ENCODE measurements at places on chromosomes 7 and 10.

- DNase-seq = no peak
Observed at GRCh38 chr7:33732462-33732861, 172.9 kb upstream of the BMPER start.

- DNase-seq = no peak
Observed at GRCh38 chr7:38903057-38903456, 5.9 kb downstream of the VPS41 start.

DNA sequence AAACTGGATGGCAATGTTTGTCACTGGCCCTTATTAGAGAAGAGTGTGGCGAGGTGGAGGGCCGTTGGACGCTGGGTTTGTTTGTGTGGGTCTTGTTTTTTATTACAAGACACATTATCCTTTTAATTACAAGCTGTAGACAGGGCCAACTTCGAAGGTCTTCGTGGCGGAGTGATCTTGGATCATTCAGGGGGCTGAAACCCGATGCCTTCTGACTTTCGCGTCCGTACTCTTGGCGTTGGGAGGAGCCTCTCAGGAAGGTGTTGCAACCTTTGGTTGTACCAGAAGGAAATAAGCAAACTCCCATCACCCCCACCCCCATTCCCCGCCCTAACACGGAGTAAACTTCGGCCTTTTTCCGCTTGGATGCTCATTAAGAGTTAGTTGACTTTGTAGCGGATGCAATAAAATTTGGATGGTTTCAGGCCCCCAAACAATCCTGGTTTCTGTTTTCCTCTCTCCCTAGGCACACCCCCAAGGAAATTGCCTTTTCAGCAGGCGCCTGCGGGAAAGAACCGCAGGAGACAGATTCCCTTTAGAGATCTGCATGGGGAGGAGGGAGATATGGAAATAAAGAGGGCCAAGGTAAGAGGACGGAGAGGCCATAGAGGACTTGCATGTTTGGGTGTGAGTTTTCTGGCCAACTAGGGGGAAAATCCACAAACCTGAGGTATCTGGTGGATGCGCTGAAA lies 294.5 kb upstream of the NFE2L3 start:
- no peak for DNase-seq

DNA sequence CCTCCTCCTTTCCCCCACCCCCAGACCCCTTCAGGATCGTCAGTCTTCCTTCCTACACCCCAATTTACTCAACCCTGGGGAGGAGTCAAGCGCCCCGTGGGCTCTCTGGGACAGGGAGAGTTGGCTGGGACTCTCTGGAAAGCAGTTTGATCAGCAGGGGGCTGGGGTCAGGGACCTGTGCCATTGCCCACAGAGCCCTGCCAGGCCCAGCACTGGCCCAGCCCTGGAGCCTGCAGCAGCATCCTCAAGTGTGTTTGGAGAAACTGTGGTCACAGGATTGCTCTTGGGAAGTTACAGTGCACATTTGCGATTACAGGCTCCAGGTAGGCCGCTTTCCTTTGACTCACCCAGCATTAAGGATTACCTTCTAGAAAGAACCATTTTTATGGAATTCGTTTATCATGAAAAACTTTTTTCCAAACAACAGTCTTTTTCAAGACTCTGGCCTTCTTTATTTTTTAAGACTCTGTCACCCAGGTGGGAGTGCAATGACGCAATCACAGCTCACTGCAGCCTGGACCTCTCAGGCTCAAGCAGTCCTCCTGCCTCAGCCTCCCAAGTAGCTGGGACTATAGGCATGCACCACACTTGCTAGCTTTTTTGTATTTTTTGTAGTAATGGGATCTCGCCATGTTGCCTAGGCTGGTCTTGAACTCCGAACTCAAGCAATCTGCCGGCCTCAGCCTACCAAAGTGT lies 50.7 kb downstream of the CHST3 start:
- DNase-seq = no peak

GRCh38 chr7:129989466-129989865 lies 36.7 kb upstream of the UBE2H start:
- DNase-seq = no peak

DNA sequence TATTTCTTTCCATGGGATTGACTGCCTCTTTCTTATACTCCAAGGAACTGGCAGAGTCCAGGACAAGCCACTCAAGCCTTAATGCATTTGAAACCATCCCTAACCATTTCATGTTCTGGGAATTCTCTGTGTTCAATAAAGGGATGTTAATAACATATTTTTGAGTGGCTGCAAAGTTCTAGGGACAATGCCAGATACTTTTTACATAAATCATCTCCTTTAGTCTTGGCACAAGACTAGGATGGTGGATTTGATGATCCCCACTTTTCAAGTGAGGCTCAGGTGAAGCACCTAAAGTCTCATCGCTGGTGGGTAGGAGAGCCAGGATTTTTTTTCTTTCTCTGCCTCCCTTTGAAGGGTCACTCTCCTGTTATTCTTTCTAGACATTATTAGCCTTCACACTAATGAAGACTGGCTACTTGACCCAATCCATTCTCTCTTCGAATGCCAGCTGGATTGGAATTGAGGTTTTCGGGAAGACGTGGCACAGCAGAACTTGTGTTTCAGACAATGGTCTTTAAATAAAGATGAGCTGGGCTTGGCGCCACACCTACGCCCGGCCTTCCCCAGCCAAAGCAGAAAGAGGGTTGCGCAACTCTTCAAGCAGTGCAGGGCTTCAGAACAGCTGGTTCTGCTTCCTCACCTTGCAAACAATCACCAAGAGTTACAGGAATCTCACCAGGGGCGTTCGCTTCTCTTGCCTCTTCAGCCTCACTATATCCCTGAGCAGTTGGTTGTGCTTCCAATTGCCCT lies 73.8 kb upstream of the BMPER start:
- DNase-seq = no peak

DNA sequence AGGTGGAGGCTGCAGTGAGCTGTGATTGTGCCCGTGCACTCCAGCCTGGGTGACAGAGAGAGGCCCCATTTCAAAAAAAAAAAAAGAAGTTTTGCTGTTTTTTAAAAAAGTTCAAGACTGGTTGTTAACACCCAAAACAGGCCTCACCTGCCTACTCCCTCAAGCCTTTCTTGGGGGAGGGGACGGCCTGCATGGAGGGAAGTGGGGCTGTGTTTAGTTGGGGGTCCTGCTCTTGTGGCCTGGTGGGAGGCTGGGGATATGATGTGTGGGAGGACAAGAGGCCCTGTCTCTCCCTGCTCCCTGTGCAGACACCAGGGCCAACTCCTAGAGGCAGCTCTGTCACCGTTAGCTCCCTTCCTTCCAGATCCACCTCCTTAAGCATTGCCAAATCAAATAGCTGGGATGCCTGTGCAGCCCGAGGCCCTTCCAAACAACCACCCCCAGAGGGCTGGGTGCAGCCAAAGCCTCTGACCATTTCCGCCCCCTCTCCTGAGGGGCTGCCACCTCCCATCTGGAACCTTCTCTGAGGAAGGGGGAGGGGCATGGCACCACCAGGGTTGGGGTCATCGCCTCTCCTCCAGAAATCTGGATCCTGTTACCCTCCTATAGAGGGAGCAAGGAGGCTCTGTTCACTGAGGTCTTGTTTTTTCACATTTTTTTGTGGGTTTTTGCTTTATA lies 32.9 kb upstream of the ANKRD2 start:
- DNase-seq = no peak

DNA sequence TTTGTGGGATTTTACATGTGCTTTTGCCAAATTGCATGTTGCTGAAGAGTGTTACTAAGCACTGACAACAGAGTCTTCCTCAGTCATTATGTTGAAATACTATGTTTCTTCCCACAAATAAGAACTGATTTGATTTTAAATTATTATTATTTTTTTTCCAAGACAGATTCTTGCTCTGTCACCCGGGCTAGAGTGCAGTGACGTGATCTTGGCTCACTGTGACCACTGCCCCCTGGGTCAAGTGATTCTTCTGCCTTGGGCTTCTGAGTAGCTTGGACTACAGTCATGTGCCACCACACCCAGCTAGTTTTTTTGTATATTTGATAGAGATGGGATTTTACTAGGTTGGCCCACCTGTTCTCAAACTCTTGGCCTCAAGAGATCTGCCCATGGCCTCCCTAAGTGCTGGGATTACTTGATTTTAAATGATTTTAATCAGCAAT lies 42.3 kb downstream of the MINPP1 start:
- DNase-seq = no peak

DNA sequence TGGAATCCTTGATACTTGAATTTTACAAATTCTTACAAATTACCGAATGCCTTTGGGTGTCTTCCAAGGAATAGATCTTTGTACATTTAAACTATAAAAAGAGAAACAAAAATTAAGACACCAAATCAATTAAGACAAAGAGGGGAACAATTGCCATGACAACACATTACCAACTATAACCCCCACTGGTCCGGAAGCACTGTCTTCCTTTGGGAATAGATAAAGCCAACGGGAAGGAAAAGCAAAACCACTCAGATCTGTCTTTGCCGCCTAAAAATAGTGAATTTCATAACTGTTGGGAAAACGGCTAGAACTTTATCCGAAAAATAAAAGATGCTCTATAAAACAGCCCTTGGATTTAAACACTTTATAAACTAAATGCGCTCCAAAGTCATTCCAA lies 37.4 kb downstream of the GRB10 start:
- DNase-seq = no peak

DNA sequence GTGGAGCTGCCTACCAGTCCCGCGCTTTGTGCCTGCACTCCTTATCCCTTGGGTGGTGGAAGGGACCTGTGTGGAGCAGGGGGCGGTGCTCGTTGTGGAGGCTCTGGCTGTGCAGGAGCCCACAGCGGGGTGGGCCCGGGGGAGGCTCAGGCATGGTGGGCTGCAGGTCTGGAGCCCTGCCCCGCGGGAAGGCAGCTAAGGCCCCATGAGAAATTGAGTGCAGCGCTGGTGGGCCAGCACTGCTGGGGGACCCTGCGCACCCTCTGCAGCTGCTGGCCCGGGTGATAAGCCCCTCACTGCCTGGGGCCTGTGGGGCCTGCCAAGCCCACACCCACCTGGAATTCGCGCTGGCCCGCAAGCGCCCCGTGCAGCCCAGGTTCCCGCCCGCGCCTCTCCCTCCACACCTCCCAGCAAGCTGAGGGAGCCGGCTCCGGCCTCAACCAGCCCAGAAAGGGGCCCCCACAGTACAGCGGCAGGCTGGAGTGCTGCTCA lies 859.6 kb upstream of the KCND2 start:
- DNase-seq = no peak
